ENCODE measurements at places on chromosomes 12 and 14. TPM values are rescaled to one million over a fixed set of nuclear protein-coding genes. Genes with fewer than 3 reads are reported as not detected.

DNA sequence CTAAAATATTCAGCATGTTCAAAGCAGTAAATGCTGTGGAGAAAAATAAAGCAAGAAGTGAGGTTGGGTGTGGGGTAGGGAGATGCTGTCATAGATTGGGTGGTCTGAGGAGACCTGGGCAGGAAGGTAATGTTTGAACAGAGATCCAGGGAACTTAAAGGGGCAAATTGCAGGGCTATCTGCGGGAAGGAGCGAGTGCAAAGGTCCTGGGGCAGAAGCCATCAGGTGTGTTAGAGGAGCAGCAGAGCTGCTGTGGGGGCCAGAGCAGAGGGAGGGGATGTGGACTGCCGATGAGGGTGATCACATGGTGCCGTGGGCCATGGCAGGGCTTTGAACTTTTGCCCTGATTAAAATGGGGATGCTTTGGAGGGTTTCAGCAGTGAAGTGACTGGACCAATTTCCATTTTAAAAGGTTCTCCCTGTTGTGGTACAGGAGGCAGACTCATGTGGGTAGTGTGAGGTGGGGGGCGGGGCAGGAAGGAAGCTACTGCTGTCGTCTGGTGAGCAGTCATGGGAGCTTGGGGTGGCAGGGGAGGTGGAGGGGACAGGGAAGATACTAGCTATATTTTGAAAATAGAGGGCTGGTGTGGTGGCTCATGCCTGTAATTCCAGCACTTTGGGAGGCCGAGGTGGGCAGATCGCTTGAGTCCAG, 145.0 kb downstream of the AACS start:
- DNase-seq: no peak

The EFS gene
- not detected for total RNA-seq

DNA sequence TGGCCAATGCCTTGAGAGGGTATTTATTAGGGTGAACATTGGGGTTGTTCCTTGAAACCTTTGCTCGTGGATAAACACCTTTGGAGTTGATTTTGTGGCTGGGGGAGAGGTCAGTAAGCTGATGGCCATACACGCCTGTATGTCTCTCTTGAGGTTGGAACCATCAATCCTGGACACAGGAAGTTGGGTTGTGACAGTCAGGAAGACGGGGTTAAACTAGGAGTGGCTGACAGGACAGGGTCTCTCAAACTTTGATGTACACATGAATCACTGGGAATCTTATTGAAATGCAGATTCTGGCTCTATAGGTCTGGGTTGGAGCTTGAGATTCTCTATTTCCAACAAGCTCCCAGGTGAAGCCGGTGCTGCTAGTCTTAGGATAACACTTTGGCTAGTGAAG, 12.8 kb upstream of the WSCD2 start:
- no peak for DNase-seq

DNA sequence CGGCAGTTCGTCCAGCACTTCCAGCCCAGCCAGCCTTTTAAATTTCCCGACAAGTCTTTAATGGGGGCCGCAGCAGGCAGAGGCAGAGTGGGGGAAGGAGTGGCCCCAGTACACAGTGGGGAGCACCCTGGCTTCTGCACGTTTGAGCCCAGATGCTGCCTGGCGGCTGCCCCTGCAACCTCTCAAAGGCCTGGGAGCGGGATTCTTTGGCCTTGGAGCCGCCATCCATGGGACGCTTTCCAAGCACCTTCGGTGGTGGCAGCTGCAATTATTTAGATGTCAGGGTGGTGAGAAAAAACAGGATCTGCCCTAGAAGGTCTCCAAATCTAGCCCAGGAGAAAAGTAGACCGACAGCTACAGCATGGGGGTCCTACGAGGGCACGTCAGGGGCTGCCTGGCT, 46.0 kb downstream of the FAM222A start:
- no peak for DNase-seq

DNA sequence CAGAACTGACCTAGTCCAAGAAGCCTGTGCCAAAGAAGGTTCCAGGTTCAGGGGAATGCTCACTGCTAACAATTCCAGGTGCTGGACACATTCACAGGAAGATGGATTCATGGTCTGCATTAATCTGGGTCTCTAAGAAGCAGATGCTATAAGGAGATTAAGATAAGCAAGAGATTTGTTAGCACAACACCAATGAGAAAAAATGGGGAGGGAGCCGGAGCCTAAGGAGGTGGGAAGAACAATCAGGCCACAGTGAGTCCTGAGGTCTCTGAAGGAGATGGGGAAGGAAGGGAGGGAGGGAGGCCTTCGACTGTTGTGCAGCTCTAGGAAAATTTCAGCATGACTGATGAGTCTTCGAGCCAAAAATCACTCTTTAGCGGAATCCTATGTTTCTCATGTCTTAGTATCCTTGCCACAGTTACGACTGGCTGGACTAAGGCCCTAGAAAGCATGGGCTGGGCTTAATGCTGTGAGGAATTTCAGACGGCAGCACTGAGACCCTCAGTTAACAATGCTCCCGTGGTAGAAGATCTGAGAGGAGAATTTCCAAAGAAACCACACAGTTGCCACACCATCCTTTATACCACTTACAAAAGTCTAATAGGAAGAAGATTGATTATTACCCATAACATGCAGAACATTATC, 31.5 kb upstream of the PTGDR start:
- no peak for DNase-seq

The OTUB2 gene
- total RNA-seq: 0.40 TPM

- DNase-seq: peak; percentile 53
Observed at GRCh38 chr12:119940897-119941296, 48.1 kb upstream of the BICDL1 start.

GRCh38 chr14:52961060-52961639, 10.3 kb upstream of the FERMT2 start:
- peak; percentile 83 for DNase-seq

The CCT2 gene
- 188 TPM for total RNA-seq

The ALG10B gene
- total RNA-seq: 5.2 TPM

The PLCZ1 gene
- not detected for total RNA-seq

The CDK4 gene
- 110 TPM for total RNA-seq

GRCh38 chr12:93133361-93133760, 204.3 kb upstream of the EEA1 start:
- DNase-seq: no peak

The GUCY2C gene
- not detected for total RNA-seq

GRCh38 chr14:68392393-68393141, 400.3 kb downstream of the ZFP36L1 start:
- peak; percentile 42 for DNase-seq

DNA sequence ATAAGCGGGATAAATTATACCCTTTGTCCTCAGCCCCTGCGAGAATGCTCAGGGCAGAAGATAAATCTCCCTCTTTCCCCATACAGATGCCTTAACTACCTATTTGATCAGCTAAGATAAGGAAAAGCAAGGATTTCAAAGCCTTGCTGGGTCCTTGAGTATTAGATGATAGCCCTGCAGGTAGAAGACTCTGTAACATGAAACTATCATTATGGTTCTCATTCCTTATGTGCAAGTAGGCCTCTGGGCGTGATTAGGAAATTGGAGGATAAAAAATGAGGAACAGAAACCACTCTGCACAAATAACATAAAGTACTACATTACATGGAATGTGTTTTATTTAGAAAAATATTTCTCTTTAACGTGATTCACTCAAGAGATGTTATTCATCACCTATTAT, 14.5 kb upstream of the WDR89 start:
- DNase-seq: no peak

Data from lung microvascular endothelial cell (primary cell).